Memory B cell (primary cell): ENCODE measurements at places on chromosomes 11 and 22.

DNA sequence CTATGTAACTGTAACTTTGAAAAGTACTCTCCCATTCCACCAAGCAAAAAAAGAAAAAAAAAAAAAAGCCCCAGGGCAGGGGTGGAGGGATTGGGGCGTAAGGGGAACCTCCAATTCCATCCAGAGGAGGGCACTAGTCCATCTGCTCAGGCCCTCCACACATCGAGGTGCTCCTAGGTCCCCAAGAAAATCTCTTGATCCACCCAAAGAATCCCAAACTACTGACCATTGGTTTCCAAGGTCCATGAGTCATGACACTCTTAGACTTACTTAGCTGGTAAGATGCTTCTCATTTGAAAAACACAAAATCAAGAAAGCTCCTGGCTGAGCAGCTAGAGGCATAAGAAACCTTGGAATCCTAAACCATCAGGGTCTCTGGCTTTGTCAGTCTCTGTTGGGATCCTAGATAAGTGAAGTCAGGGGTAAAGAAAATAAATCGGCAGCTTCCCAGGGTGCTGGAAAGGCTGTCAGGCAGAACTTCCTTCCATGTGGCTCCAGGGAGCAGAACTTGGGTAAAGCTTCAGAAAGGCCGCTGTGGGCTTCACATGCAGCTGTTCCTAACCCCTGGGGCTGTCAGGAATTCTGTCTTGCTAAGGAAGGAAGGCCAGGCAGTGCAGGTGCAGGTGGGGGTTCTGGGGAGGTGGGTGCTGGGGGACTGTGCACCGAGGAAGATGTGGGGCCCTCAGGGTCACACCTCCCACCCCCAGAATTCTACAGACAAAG lies 49.4 kb upstream of the ADA2 start:
- H3K4me1 ChIP-seq, result peaks cover 11% of the 10 kb centered on the region
- no peaks in the 10 kb centered on the region for H3K27me3 ChIP-seq
- DNase-seq, result no peak
- no peak overlapping the region for H3K27ac ChIP-seq

DNA sequence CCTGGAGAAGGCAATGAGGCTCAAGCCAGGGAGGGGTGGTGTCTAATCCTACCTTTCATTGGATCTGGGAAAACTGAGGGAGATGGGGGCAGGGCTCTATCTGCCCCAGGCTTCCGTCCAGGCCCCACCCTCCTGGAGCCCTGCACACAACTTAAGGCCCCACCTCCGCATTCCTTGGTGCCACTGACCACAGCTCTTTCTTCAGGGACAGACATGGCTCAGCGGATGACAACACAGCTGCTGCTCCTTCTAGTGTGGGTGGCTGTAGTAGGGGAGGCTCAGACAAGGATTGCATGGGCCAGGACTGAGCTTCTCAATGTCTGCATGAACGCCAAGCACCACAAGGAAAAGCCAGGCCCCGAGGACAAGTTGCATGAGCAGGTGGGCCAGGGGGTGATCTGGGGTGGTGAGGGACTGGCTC lies at the start of gene FOLR1:
Gene FOLR1, plus strand, starts transcription at position 180 of the 421 bp plus-strand sequence. Its CDS starts 34 bp downstream, at position 214.
- H3K27me3 ChIP-seq, result no peaks in the 10 kb centered on the region
- DNase-seq, result no peak
- no peak within 1 kb of the TSS for H3K27ac ChIP-seq
- no peaks in the 10 kb centered on the region for H3K36me3 ChIP-seq
- H3K4me1 ChIP-seq, result peaks cover 2% of the 10 kb centered on the region

GRCh38 chr22:43262990-43263644 lies 76.2 kb upstream of the TTLL12 start:
- no peak overlapping the region for H3K27ac ChIP-seq
- H3K4me1 ChIP-seq, result peaks cover 20% of the 10 kb centered on the region
- no peak for DNase-seq
- peaks cover 8% of the 10 kb centered on the region for H3K27me3 ChIP-seq
- peak overlapping the region; percentile 70 for H3K4me3 ChIP-seq

GRCh38 chr22:45814198-45814597 lies 142.6 kb downstream of the ATXN10 start:
- no peaks in the 10 kb centered on the region for H3K27me3 ChIP-seq
- H3K4me1 ChIP-seq, result no peaks in the 10 kb centered on the region
- no peak overlapping the region for H3K4me3 ChIP-seq
- H3K36me3 ChIP-seq, result peaks cover 33% of the 10 kb centered on the region

DNA sequence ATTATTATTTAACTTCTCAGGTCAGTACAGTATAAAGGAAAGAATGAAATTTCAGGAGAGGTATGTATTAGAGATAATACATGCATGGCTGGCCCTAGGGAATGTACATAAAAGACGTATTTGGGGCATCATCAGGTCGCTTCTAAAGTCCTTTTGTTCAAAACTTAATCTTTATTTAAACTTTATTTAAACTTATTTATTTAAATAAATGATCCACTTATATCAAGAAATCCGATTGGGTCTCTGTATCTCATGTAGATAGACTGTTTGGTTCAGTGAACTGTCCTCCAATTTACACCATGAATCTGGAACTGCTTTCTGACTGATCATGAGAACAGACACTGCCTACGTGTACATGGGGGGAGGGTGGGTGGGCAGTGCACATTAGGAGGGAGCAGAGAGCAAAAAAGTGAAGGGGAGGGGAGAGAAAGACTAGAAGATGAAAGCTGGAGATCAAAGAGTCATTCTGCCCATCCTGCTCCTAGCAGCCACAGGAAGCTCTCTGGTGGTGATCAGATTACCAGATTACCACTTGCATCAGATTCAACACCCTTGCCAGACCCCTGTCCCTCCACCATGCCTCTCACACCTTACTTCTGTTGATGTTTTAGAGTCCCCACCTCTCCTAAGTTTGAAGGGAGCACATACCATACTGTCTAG lies 92.1 kb upstream of the MTMR2 start:
- H3K27me3 ChIP-seq, result no peaks in the 10 kb centered on the region
- H3K4me1 ChIP-seq, result peaks cover 34% of the 10 kb centered on the region

DNA sequence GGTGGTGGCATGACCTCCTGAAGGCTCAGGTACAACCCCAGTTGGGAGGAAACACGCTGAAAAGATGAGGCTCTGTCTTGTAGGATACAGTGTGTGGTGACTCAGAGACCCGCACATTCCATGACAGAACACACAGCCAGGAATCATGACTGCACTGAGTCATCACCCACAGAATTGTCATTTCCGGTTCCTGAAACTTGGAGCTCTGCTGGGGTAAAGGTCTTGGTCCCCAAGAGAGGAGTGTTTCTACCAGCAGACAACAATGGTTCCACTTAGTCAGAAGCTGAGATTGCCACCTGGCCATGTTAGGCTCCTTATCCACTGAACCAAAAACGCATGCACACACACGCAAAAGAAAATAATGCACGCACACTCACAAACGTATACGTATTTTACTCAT lies 31.5 kb upstream of the CYB5R3 start:
- DNase-seq, result no peak
- no peak overlapping the region for H3K4me3 ChIP-seq
- H3K36me3 ChIP-seq, result peaks cover 7% of the 10 kb centered on the region
- no peaks in the 10 kb centered on the region for H3K27me3 ChIP-seq
- no peaks in the 10 kb centered on the region for H3K4me1 ChIP-seq
- no peak overlapping the region for H3K27ac ChIP-seq

- peaks cover 18% of the 10 kb centered on the region for H3K27me3 ChIP-seq
- H3K27ac ChIP-seq, result no peak overlapping the region
- H3K4me1 ChIP-seq, result peaks cover 13% of the 10 kb centered on the region
- H3K4me3 ChIP-seq, result no peak overlapping the region
Measured at GRCh38 chr11:128036006-128036405, 551.4 kb downstream of the ETS1 start.

DNA sequence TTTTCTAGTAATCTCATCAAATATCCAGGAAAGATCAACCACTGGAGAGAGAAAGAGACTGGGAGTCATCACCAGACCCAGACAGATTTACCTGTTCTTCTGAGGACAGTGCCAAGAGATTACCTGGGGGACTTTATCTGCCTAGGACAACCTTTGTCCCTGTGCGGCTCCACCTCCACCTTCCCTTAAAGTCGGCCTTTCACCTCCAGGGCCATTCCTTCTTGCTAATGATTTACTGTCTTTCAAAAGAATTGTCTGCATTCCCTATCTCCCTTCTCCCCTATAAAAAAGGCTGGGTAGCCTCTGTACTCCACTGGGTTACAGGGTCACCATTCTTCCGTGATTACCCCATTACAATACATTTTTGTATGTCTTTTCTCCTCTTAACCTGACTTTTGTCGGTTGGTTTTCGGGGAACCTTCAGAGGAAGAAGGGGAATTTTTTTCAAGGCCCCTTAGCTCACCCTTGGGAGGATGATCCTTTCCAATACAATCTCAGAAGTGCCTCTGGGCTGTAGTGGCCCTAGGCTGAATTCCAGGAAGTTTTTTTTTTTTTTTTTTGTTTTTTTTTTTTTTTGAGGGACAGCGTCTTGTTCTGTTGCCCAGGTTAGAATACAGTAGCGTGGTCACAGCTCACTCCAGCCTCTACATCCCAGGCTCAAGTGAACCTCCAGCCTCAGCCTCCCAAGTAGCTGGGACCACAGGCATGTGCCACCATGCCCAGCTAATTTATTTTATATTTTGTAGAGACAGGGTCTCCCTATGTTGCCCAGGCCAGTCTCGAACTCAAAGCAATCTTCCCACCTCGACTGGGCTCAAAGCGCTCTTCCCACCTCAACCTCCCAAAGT lies 1.5 kb upstream of the HMOX1 start:
- H3K36me3 ChIP-seq, result peaks cover 2% of the 10 kb centered on the region
- H3K4me3 ChIP-seq, result no peak overlapping the region
- H3K27ac ChIP-seq, result peak overlapping the region; percentile 80
- no peak for DNase-seq
- H3K27me3 ChIP-seq, result no peaks in the 10 kb centered on the region

GRCh38 chr11:115220911-115221310 lies 283.3 kb downstream of the CADM1 start:
- H3K4me1 ChIP-seq, result peaks cover 16% of the 10 kb centered on the region
- H3K27me3 ChIP-seq, result no peaks in the 10 kb centered on the region
- no peak overlapping the region for H3K27ac ChIP-seq
- no peak for DNase-seq
- H3K4me3 ChIP-seq, result no peak overlapping the region
- H3K36me3 ChIP-seq, result peaks cover 3% of the 10 kb centered on the region

DNA sequence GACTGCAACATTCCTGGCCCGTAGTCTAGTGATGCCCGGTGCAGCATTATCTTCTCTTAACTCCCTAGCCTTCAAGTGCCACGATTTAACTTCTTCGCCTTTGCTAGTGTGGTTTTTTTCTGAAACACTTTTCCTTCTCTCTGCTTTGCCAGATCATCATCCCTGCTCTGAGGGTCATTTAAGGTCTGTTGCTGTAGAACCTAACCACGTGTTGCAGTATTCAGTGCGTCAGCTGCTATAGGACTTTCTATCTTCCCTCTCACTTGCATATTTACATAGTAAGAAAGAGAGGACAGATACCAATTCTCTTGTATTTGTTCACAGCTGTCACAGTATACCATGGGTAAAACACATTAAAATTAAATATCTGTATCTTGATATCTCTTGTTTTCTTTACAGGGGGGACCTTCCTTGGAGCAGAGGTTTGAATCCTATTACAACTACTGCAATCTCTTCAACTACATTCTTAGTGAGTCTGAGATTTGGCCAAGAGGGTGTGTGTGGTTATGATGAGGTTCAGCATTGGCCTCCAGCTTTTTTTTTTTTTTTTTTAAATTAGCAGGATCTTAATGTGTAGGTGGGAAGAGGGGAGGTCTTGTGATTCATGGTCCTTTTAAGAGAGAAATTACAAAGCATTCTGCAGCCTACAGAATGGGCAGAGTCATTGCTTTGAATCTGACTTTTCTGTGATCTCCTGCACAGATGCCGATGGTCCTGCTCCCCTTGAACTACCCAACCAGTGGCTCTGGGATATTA lies 13.5 kb downstream of the EIF3L start:
- no peak for DNase-seq
- peaks cover 23% of the 10 kb centered on the region for H3K36me3 ChIP-seq
- H3K27me3 ChIP-seq, result no peaks in the 10 kb centered on the region
- no peak overlapping the region for H3K4me3 ChIP-seq
- no peaks in the 10 kb centered on the region for H3K4me1 ChIP-seq

GRCh38 chr22:46490538-46490937 lies 46.9 kb downstream of the CELSR1 start:
- H3K36me3 ChIP-seq, result no peaks in the 10 kb centered on the region
- H3K4me1 ChIP-seq, result no peaks in the 10 kb centered on the region
- no peak overlapping the region for H3K4me3 ChIP-seq

- H3K27ac ChIP-seq, result peak overlapping the region; percentile 91
- H3K4me1 ChIP-seq, result peaks cover 59% of the 10 kb centered on the region
- H3K36me3 ChIP-seq, result peaks cover 1% of the 10 kb centered on the region
- no peaks in the 10 kb centered on the region for H3K27me3 ChIP-seq
Measured at GRCh38 chr11:67586568-67587250, 3.1 kb downstream of the GSTP1 start.

GRCh38 chr22:48299124-48299523 lies 1528.5 kb downstream of the BRD1 start:
- peaks cover 9% of the 10 kb centered on the region for H3K27me3 ChIP-seq
- H3K4me3 ChIP-seq, result no peak overlapping the region
- no peaks in the 10 kb centered on the region for H3K4me1 ChIP-seq
- H3K36me3 ChIP-seq, result no peaks in the 10 kb centered on the region
- no peak overlapping the region for H3K27ac ChIP-seq

DNA sequence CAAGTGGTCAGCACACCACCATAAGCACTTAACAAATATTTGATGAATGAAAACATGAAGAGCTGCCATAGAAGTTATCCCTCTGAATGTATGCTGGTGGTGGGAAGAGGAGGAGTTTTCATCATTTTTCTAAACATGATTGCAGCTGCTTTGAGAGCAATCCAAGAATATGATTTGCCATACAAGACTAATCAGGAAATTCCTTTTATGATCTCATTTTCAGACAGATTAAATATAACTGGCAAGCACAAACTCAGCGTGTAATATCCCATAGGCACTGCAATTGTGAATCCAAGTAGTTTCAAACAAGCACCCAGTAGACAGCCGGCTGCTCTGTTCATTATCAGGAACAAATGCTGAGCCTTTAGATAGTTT lies 505.7 kb upstream of the LUZP2 start:
- DNase-seq, result no peak
- no peaks in the 10 kb centered on the region for H3K4me1 ChIP-seq
- H3K27ac ChIP-seq, result no peak overlapping the region
- H3K4me3 ChIP-seq, result no peak overlapping the region

DNA sequence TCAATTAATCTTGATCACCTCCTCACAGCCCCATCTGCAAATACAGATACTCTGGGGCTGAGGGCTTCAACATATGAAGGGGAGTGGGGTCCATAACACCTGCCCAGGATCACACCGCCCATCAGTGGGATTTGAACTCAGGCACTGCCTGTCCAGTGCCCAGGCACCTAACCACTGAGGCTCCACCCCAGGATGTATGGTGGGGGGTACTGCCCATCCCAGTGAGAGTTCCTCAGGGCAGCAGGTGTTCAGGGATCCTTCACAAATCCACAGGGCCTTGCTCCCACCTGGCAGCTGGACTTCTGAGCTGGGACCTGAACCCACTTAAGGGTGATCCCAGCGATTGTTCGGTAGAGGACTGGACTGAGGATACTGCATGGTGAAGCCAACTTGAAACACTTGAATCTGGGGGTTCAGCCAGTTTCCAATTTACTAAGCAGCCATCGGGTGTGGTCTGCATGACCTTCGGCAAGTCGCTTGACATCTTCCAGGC lies 33.3 kb downstream of the PRDM11 start:
- H3K4me3 ChIP-seq, result peak overlapping the region; percentile 80
- H3K4me1 ChIP-seq, result peaks cover 25% of the 10 kb centered on the region
- peaks cover 10% of the 10 kb centered on the region for H3K36me3 ChIP-seq
- H3K27ac ChIP-seq, result no peak overlapping the region
- DNase-seq, result no peak
